A549 (cell line): ENCODE measurements at places on chromosomes 5 and 9.

DNA sequence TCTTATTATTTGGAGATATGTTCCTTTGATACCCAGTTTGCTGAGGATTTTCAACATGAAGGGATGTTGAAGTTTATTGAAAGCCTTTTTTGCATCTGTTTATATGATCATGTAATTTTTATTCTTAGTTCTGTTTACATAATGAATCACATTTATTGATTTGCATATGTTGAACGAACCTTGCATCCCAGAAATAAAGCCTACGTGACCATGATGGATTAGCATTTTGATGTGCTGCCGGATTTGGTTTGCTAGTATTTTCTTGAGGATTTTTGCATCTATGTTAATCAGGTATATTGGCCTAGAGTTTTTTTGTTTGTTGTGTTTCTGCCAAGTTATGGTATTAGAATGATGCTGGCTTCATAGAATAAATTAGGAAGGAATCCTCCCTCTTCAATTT, 161.4 kb upstream of the ITGA1 start:
- DNase-seq, result no peak

- DNase-seq, result no peak
These were observed 498 bp downstream of the ZNF367 start for GRCh38 chr9:96417661-96418082.

- no peak for DNase-seq
These were observed 65.6 kb upstream of the SGCD start for GRCh38 chr5:156261275-156261939.

DNA sequence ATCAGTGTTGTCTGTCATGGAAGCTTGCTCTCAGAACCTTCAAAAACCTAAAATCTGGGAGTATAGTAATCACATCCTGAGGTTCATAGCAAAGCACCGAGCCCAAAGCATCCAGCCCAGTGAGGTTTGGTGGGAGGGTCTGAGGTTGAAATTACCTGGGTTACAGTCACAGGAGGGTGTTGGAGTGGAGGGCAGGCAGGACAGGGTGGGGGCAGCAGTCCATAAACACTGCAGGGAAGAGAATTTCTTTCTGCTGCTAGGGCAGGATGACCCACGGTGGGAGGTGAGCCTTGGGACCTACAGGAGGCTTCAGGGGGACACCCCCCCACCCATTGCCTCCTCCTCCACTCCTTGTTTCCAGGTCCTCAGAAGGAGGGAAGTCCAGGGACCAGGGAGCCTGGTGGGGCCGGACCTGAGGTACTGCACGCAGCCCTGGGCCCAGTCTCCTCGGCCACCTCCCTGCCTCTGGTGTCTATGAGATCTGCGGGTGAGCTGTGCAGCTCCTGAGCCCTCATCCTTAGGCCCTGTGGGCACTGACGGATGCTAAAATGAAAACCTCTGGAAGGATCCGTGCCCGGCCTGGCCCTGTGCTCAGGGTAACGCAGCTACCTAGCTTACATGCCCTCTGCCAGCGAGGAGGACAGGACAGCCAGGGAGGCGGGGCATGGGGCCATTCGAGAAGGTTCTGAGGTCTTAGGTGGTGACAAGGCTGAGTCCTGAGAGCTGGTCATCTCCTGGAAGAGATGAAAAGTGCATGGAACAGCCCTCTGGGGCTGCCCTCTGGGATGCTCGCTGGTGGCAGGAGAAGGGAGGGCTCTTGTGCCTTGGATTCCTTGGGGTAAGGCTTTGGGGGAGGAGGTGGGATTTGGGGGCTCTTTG, 1.8 kb upstream of the ADCY2 start:
- no peak for DNase-seq

GRCh38 chr9:127854184-127854806, at the start of gene ENG:
Gene ENG, minus strand, starts transcription at chr9:127854658. Its CDS starts 303 bp downstream, at chr9:127854355.
- no peak for DNase-seq

DNA sequence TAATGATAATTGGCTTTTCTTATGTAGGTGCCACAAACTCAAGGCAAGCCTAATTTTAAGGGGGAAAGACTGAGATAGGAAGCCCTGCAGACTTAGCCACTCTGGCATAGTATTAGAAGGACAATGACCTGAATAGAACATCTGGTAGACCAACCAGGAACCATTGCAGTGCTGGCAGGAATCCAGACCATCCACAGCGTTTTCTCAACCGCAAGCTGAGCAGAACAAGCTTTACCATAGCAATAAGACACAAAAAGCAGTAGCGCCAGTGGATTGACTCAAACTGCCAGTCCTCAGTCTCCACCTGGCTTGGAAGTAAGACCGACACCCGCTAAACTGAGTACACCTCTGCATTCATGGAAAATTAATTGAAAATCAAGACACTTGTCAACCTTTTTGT, 141.3 kb upstream of the LPAR1 start:
- no peak for DNase-seq

GRCh38 chr5:150481708-150481965, 26.3 kb upstream of the NDST1 start:
- DNase-seq, result no peak

DNA sequence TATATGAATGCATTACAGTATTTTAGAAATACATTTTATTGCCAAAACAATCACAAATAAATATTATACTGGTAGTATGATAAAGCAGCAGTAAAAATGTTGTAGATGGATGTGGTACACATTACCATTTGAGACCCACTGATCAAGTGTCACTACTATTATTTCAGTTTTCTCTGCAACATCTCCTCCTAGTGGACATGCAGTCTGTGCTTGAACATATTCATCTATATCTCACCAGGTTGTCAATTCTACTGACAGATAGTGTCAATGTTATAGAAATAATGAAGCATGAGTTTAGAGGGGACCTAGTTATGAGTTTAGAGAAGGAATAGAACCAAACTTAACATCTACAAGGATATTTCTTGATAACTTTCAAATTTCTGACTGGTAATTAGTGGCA, 39.2 kb upstream of the ELOVL7 start:
- peak; percentile 36 for DNase-seq

GRCh38 chr5:164220522-164220921, 715.1 kb downstream of the MAT2B start:
- DNase-seq, result no peak

- DNase-seq, result no peak
These were observed 88.7 kb upstream of the SHB start for GRCh38 chr9:38157711-38158110.

DNA sequence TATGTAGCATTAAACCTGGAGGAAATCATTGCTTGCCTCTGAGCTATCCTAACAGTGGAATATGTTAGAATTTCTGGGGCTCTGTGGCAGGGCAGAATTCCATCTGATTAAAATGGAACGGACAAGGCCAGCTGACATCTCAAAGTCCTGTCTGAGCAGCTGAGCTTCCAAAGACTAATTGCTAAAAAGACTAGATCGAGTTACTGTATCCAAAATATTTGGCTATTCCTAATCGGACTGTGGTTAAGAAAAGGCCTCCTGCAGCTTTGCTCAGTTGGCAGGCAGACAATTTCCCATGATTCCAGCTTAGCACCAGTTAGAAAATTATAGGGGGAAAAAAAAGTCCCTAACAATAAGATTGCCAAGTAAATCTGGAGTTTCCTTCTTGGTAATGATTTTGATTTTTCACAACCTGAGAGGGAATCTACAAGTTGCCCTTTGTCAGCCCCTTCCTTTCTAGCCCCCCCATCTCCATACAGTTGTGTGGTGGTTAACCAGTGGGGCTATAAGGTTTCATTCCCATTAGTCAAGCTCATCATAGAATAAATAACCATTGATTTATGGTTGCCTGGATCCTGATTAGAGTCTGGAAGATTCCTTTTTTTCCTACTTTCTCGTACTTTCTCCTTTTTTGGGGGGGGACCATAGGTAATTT, 26.4 kb downstream of the PTGR1 start:
- DNase-seq, result no peak

DNA sequence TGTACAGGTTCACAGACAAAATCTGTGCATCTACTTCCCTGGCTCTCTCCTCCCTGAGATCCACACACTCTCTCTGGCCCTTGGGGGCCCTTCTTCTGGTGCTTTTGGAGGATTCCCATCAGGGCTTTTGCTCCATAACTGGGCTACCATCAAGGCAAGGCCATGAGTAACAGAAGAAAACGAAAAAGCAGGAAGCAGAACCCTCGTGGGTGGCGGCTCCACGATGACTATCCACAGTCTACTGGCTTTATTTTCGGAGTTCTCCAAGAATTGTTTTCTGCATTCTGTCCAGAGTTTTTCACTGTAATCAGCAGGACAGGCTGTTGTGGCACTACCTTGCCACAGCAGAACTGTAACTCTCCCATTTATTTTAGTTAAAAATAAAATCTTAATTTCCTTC, 19.9 kb downstream of the PNPLA7 start:
- DNase-seq, result no peak

GRCh38 chr9:110426052-110426709, 88.5 kb upstream of the TXNDC8 start:
- DNase-seq, result no peak

- no peak for DNase-seq
These were observed 244.6 kb downstream of the KIF4B start for GRCh38 chr5:155258161-155258560.

- DNase-seq, result no peak
These were observed 304.1 kb downstream of the ARRDC3 start for GRCh38 chr5:91079037-91079436.

DNA sequence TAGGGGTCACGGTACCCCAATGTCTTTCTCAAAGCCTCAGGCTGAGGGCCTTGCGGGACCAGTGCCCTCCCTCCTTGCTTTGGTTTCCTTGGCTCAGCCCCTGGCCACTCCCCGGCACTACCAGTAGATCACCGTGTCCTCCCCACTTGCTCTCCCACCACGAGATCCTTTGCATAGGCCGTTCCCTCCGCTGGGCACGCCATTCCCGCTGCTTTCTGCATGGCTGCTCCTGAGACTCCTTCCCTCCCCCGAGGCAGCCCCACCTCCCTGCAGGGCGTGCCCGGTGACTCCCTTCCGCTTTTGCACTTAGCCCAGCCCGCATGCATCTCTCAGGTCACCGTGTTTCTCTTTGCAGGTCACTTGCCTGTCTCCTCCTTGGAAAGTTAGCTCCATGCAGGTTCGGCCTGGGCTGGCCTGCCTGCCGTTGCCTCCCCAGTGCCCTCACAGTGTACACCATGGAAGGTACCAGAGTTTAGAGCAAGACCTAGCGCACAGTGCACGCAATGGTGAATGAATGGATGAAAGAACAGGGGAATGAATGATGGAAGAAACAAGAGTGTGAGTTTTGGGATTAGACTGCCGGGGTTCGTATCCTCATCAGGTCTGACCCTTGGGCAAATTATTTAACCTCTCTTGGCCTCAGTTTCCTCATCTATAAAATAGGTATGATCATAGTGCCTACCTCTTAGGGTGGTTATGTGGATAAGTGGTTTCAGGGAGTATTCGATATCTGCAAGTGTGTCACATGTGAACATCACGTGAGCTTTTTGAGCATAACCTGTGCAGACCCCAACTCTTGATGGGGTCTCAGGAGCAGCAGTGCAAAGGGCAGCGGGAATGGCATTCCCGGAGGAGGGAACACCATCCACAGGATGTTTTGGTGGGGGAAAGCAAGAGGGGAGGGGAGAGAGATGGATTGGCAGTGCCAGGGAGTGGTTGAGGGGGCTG, 214.3 kb downstream of the C9orf50 start:
- DNase-seq, result peak; percentile 77

- DNase-seq, result no peak
These were observed 153.8 kb downstream of the DEPDC1B start for GRCh38 chr5:60546207-60546606.

GRCh38 chr5:142441616-142442015, 116.8 kb upstream of the SPRY4 start:
- no peak for DNase-seq

GRCh38 chr5:92560698-92561401, 1020.2 kb downstream of the NR2F1-AS1 start:
- DNase-seq, result peak; percentile 82

- no peak for DNase-seq
These were observed 24.4 kb upstream of the GRAMD2B start for GRCh38 chr5:126398791-126399190.

DNA sequence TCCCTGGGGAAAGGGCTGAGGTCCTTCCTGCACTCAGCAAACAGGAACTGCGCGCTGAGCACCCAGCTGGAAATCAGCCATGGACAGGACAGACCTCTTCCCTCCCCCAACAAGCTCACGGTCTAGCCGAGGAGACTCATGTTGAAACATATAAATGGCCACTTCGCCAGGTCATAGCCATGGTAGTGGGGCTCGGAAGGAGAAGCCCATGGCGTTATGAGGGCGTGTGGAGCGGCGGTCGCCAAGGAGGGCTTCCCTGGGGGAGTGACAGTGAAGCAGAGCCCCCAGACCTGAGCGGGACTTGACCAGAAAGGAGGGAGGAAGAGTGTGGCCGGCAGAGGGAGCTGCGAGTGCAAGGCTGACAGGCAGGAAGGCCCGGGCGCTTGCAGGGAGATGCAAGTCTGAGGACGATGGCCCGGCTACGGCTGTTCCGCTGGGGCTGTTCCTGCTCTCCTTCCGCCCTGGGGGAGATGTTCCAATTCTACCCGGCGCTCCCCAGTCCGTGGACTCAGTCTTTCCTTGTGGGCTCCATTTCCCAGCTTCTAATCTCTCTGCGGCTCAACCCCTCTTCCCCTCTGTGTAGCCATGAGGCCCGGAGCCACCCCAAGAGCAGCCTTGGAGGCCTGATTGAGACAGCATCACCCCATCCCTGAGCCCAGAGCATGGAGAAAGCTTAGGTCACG, 43.9 kb upstream of the PRRC2B start:
- DNase-seq, result peak; percentile 86

DNA sequence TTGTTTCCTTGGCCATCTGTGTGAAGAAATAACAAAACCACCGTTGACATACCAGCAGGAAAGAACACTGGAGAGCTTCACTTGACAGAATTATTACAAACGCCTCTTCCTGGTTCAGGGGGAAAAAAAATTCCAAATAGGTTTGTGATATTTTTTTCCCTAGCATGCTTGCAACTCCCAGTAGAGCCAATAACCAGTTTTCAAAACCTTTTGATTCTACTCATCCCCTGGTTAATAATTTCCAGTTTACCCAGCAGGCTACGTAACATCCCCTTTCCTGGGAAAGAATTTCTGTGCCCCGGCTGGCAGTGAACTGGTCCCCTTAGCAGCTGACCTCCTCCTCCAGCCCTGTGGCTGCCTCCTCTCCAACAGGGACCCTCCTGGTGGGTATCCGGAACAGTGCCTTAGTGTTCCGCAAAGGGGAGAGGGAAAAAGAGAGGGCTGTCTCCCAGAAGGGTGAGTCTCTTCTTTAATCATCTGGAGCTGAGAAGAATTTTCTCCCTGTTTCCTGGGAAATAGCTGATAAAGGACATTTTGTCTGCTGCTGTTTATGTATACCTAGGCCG, 72.8 kb upstream of the BOD1 start:
- DNase-seq, result peak; percentile 89

DNA sequence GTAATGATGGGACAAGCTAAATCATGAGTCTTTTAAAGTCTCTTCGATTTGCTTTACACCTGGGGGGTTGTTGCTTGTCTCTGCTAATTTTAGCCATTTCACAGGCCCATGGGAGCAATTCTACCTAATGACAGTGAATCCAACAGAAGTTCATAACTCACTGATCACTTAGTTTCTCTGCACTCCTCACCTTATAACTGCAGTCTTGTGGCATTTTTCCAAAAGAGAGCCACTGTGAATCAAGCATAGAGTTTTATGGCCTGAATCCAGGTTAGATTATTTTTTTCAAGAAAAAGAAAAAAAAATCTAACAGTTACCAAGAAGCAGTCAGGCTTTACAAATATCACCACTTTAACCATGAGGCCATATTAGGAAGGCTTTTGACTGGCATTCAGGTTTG, 1.5 kb upstream of the IL7R start:
- no peak for DNase-seq
